ENCODE measurements at places on chromosomes 5 and 9. TPM values are rescaled to one million over a fixed set of nuclear protein-coding genes. Genes with fewer than 3 reads are reported as not detected.

The CCDC180 gene
- total RNA-seq: 2.8 TPM

The PCDHGC4 gene
- total RNA-seq: 1.7 TPM

The CDX1 gene
- total RNA-seq: 0.35 TPM

The FOXD4L5 gene
- total RNA-seq: not detected

The CCDC183 gene
- total RNA-seq: 0.71 TPM

The ENTPD2 gene
- not detected for total RNA-seq

The F12 gene
- total RNA-seq: not detected

DNA sequence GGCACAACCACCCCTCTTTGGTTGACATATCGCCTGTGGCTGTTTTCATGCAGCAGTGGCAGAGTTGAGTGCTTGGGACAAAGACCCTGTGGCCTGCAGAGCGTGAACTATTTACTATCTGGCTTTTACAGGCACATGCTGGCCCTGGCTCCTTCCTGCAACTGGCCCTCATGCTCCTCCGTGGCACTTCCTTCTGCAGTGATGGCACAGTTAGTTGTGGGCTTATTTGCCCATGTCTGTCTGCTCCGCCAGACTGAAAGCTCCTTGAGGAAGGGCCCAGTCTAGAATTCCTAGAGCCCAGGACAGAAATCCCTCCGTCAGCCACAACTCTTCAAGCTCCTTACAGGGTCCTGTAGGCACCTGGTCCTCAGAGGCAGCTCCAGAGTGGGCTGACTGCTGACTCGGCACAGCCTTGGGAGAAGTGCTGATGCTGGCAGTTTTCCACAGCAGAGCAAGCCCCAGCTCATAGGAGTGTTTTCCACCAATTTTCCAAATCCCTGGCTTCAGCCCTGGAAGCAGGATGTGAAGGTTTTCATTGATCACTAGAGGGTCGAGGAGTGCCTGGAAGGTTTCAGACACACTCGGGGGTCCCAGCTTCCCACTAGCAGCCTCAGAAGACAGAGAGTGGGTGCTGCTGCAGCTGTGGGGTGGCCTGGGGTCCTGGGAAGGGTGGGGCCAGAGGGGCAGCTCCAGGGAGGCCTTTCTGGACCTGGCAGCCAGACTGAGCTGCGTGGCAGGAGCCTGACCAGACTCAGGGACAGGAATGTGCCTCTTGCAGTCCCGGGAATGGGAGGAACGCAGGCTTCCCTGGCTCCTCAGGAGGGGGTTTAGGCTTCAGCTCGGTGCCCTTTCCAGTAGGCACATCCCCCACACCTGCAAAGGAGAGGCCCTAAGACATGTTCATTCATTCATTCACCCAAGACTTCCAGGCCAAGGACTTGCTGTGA lies 56.5 kb upstream of the ANGPTL2 start:
- DNase-seq: peak; percentile 87

DNA sequence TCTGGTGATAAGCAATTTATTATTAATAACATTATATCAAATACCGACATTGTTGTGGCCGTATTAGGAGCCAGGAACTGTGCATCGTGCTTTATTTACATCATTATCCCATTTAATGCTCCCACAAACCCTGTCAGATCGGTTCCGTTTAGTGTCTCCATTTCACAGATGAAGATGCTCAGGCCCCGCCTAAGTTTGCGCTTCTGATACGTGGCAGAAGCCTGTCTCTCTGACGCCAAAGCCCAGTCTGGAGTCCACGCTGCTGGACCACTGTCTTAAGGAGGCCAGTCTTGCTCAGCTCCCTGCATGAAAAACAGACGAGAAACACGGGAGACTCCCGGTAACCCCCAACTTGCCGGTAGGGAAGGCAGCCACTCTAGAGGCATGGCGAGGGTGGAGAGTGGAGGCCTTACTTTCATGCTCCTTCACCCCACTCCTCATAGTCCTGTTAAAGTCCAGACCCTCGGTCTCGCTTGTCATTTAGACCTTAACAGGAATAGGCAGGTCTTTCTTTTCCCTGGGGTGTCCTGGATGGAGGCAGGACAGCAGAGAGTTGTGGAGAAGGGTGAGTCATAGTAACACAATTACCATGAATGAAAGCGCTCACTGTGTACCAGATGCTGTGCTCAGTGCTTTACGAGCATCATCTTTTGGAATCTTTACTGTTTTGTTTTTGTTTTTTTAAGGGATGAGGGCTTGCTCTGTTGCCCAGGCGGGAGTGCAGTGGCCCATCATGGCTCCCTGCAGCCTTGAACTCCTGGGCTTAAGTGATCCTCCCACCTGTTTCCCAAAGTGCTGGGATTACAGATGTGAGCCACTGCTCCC lies 872 bp downstream of the TXNDC15 start:
- DNase-seq: peak; percentile 59

DNA sequence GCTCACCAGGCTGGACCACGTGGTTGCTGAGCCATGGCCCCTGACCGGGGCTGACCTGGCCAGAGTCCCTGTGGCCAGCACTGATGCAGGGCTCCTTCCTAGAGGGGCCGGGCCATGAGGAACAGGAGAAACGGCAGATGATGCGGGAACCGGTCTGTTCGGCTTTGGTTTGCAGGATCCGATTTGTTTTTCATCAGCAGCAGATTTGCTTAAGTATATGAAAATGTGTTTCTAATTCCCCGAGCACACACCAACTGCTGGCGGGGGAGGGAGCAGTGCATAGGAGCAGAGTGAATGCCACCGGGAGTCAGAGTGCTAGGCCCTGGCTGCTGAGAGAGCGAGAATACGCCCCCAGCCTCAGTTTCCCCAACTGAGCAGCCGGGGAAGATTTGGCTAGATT lies 13.6 kb downstream of the NTNG2 start:
- DNase-seq: no peak

- no peak for DNase-seq
Observed at GRCh38 chr5:181164076-181164952, 16.9 kb downstream of the OR2V2 start.

DNA sequence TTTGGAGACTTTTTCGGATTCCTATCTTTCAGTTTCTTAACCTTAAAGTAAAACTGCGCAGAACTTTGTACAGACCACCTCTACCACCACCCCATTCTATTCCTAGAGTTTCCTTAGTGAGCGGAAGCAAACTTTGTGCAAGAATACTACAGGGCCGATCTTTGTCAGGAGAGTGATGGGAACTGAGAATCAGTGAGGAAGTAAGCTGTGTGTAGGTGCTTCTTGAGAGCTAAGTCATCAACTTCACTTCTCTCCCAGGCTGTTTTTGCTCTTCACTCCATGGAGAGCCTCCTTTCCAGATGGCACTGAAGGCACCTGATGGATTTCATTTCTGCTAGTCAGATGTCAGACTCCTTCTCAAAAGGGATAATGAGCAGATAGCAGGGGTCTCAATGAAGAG lies 127.3 kb downstream of the SPATA31D1 start:
- no peak for DNase-seq

DNA sequence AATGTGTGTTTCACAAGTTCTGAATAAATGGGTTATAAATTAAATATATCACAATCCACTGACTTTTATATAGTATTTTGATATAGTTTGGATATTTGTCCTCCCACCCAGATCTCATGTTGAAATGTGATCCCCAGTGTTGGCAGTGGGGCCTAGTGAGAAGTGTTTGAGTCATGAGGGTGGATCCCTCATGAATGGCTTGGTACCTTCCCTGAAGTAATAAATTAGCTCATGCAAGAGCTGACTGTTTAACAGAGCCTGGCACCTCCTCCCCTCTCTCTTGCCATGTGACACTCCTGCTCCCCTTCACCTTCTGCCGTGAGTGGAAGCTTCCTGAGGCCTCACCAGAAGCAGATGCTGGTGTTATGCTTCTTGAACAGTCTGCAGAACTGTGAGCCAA lies 127.9 kb upstream of the PALM2AKAP2 start:
- no peak for DNase-seq

DNA sequence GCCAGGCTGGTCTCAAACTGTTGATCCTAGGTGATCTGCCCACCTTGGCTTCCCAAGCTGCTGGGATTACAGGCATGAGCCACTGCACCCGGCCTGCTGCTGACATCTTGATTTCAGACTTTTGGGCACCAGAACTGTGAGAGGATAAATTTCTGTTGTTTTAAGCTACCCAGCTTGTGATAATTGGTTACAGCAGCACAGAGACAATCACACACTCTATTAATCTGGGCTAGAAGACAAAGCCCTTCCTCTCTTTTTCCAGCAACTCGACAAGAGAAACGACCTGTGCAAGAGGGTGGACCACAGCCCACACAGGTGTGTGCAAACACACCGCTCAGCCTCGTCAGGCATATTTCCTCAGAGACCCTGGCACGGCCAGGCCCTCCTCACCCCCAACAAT lies 4.5 kb downstream of the ANKRD55 start:
- no peak for DNase-seq

DNA sequence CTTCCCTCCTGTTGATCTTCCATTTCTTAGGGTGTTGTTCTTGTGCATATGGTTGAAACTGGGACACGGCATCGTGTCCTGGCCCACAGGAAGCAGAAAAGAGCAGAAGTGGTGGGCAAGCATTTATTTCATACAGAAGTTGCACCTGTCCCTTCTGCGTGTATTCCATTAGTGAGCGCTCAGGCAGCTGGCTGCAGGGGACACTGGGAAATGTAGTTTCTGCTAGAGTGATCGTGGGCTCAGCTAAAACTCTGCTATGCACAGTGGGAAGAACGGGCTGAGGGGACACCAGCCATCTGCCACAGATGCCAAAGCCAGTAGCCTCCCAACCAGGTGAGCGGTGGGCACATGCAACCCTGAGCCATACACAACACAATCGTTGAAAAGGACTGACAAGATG lies 57.4 kb upstream of the ASS1 start:
- DNase-seq: no peak

GRCh38 chr5:151106043-151106442 lies 25.2 kb upstream of the TNIP1 start:
- no peak for DNase-seq

- no peak for DNase-seq
Observed at GRCh38 chr5:127386557-127386956, 96.0 kb downstream of the MEGF10 start.

DNA sequence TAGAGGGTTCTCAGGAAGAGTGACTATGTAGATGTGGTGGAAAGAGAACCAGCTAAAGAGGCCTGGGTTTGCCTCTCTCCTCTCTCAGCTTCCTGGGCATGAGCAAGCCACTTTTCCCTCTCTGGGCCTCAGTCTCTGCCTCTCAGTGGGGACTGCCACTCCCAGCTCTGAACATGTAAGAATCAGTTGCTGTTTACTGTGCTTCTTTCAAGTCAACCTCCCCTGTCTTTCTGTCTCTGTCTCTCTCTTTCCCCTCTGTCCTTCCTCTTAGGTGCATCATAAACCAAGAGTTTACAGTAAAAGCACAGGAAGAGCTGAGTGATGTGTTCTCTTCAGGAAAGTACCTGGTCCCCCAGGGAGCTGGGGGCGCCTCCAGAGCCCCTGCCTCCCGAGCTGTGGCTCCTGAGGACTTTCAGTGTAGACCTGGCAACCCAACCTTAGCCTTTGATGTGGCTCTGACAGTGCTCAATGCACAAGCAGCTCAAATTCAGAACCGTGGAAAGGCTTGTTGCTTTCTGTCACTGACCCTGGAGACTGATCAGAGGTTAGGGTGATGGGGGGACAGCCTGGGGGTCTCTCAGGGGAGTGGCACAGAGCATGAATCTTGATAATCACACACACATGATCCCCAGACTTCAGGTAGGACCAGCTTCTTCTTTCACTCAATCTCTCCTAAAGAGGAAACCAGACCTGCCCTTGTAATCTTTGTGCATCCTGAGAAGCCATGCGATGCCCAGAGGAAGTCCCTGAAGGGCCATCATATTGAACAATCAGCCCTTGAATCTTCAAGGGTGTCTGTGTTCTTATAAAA lies 59.4 kb upstream of the TNFSF8 start:
- DNase-seq: no peak

DNA sequence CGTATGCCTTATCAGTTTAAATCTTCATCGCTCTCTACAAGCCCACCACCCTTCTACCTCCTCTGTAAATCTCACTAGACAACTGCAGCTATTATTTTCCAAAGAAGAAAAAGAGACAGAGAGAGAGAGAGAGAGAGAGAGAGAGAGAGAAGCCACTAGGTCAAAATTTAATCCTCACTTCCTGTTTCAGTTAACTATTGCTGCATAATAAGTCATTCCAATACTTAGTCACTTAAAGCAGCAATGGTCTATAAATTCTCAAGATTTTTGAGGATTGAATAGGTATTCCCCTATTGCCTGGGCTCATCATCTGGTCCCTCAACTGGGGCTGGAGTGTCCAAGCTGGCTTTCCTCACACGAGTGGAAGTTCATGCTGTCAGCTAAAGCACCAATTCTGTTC lies 68.8 kb downstream of the ITGA1 start:
- DNase-seq: no peak

GRCh38 chr9:79824265-79824664 lies 252.5 kb downstream of the TLE4 start:
- no peak for DNase-seq

GRCh38 chr5:125750147-125750860 lies 672.9 kb upstream of the GRAMD2B start:
- no peak for DNase-seq

DNA sequence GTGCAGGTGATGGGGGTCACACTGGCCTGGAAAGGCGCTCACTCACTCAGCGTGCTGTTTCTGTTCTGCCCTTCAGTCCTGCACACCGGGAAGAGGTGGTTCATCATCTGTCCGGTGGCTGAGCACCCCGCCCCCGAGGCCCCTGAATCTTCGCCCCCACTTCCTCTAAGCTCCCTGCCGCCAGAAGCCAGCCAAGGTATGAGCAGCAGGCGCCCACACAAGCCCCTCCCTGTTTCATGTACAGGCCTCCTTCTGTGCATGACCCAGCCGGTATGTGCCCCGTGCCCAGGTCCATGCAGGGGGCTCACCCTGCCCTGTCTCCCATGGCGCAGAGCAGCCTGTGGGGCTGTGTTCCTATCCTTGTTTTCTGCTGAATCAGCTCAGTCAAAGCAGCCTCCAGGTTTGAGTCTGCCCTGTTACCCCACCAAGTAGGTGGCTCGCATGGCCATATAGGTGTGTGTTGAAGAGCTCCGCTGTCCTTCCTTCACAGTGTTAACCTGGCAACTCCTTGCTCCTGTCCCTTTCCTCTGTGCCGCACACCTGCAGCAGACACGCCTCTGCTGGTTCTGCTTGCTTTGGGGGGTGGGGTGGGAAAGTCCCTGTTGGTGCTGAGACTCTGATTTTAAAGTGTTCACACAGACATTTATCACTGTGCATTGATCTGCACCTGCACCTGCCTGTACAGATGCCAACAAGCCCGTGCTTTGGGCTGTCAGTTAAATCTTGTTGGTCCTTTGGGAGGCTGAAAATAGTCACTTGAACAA lies 84.8 kb downstream of the WNK2 start:
- peak; percentile 43 for DNase-seq

GRCh38 chr5:180090098-180090768 lies 18.7 kb upstream of the RNF130 start:
- peak; percentile 91 for DNase-seq

- DNase-seq: no peak
Observed at GRCh38 chr9:70136632-70137031, 93.0 kb downstream of the MAMDC2 start.

GRCh38 chr9:133029994-133030316 lies 842 bp upstream of the GTF3C5 start:
- no peak for DNase-seq

DNA sequence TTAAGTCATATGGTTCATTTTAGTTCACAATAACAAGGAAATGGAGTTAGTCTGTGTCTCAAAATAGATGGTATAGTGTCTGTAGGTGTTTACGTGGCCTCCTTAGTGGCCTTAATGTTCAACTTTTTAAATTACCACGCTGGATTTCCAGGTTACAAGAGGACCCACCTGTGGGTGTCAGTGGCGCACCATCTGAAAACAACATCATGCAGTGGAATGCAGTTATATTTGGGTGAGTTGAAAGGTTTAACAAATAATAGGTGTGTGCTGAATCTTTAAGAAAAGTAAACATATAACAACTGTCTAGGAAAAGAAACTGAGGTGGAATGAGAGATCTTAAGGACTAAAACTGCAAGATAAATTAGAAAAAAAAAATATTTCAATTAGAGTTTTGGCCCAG lies 2.9 kb downstream of the UBE2B start:
- no peak for DNase-seq

GRCh38 chr9:82327641-82328040 lies 339.1 kb downstream of the SPATA31D1 start:
- DNase-seq: no peak
